Breast epithelium (tissue), 4 donors: ENCODE measurements at places on chromosomes 13 and 19. TPM values are rescaled to one million over a fixed set of nuclear protein-coding genes. Genes with fewer than 3 reads are reported as not detected.

GRCh38 chr19:55324662-55325061 lies 479 bp downstream of the TMEM150B start:
- peaks cover 5% of the 10 kb centered on the region for H3K27me3 ChIP-seq
- H3K4me3 ChIP-seq = no peak overlapping the region
- H3K4me1 ChIP-seq = no peaks in the 10 kb centered on the region
- DNase-seq = no peak
- no peaks in the 10 kb centered on the region for H3K36me3 ChIP-seq

GRCh38 chr13:98892821-98893220 lies 85.0 kb downstream of the DOCK9 start:
- DNase-seq = no peak
- H3K27me3 ChIP-seq = no peaks in the 10 kb centered on the region
- no peak overlapping the region for H3K4me3 ChIP-seq
- no peak overlapping the region for H3K27ac ChIP-seq

The RASAL3 gene
- 1.8 TPM for total RNA-seq

The RDH8 gene
- not detected for total RNA-seq

The BEST2 gene
- not detected for total RNA-seq

- H3K4me1 ChIP-seq = no peaks in the 10 kb centered on the region
- no peaks in the 10 kb centered on the region for H3K27me3 ChIP-seq
- H3K36me3 ChIP-seq = no peaks in the 10 kb centered on the region
- peak overlapping the region; percentile 22 for H3K4me3 ChIP-seq
- H3K27ac ChIP-seq = peak overlapping the region; percentile 31
Observed at GRCh38 chr13:37597477-37598025, 1.0 kb downstream of the POSTN start.

- peak overlapping the region; percentile 98 for H3K27ac ChIP-seq
- no peak overlapping the region for H3K4me3 ChIP-seq
- H3K4me1 ChIP-seq = peaks cover 40% of the 10 kb centered on the region
- H3K27me3 ChIP-seq = no peaks in the 10 kb centered on the region
- no peaks in the 10 kb centered on the region for H3K36me3 ChIP-seq
Observed at GRCh38 chr19:18481505-18482222, 40.2 kb downstream of the ELL start.

DNA sequence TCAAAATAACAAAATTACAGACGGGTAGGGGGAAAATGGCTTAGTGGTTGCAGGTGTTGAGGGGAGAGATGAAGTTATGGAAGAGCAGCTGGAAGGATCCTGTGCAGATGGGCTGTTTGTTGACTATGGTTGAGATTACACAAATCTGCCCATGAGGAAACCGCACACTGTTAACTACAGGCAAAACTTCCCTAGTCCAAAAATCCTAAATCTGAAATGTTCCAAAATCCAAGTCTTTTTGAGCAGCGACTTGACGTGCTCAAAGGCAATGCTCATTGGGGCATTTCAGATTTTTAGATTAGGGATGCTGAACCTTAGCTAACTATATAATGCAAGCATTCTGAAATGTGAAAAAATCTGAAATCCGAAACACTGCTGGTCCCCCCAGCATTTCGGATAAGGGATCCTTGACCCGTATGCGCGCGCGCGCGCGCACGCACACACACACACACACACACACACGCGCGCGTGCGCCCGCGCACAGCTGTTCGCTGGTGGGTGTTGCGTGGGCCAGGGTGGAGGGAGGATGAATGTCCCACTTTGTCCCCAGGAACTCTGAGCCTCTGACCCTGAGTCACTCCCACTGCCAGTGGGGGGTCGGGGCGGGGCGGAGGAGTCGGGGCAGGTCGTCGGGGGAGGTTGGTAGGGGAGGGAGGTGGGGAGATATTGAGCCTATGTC lies 6.8 kb downstream of the F2RL3 start:
- H3K27ac ChIP-seq = peak overlapping the region; percentile 74
- no peaks in the 10 kb centered on the region for H3K36me3 ChIP-seq
- H3K4me1 ChIP-seq = no peaks in the 10 kb centered on the region
- H3K27me3 ChIP-seq = no peaks in the 10 kb centered on the region
- H3K4me3 ChIP-seq = peak overlapping the region; percentile 62

GRCh38 chr19:50419022-50419579 lies 363 bp downstream of the SPIB start:
- DNase-seq = no peak
- H3K36me3 ChIP-seq = no peaks in the 10 kb centered on the region
- H3K4me1 ChIP-seq = no peaks in the 10 kb centered on the region
- H3K27ac ChIP-seq = no peak overlapping the region

DNA sequence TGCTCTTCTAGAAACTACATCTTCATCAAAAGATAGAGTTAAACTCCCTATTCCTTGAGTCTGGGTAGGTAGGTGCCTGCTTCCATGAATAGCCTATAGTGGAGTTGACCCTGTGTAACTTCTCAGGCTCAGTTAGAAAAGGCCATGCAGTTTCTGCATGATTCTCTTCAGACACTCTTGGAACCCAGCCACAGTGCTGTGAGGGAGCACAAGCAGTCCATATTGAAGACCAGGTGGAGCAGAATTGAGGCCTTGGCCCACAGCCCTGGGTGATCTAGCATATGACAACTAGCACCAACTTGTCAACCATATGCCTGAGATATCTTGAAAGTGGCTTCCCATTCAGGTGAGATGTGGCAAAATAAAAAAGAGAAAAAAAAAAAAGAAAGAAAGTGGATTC lies 10.3 kb upstream of the PAN3 start:
- no peaks in the 10 kb centered on the region for H3K27me3 ChIP-seq
- H3K36me3 ChIP-seq = no peaks in the 10 kb centered on the region
- no peak overlapping the region for H3K4me3 ChIP-seq

GRCh38 chr13:29931696-29932095 lies 81.3 kb upstream of the UBL3 start:
- no peak overlapping the region for H3K4me3 ChIP-seq
- no peak for DNase-seq
- no peaks in the 10 kb centered on the region for H3K4me1 ChIP-seq
- no peaks in the 10 kb centered on the region for H3K36me3 ChIP-seq

DNA sequence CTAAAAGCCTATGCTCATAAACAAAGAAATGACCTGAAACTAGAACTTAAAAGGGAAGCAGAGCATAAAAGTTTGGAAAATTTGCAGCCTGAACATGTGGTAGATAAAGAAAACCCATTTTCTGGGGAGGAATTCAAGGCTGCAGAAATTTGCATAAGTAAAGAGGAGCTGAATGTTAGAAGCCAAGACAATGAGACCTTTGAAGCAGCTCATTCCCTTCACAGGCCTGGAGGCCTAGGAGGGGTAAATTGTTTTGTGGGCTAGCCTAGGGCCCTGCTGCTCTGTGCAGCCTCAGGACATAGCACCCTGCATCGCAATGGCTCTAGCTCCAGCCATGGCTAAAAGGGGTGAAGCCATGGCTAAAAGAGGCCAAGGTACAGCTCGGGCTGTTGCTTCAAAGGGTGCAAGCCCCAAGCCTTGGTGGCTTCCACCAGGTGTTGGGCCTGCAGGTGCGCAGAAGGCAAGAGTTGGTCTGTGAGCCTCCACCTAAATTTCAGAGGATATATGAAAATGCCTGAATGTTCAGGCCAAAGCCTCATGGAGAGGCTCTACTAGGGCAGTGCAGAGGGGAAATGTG lies 38.3 kb downstream of the ZIC2 start:
- no peak overlapping the region for H3K4me3 ChIP-seq
- DNase-seq = no peak
- H3K4me1 ChIP-seq = no peaks in the 10 kb centered on the region
- no peak overlapping the region for H3K27ac ChIP-seq

GRCh38 chr19:9916719-9917118 lies 19.6 kb downstream of the OLFM2 start:
- no peaks in the 10 kb centered on the region for H3K27me3 ChIP-seq
- H3K36me3 ChIP-seq = no peaks in the 10 kb centered on the region
- no peak overlapping the region for H3K4me3 ChIP-seq
- H3K27ac ChIP-seq = no peak overlapping the region
- H3K4me1 ChIP-seq = no peaks in the 10 kb centered on the region
- no peak for DNase-seq

DNA sequence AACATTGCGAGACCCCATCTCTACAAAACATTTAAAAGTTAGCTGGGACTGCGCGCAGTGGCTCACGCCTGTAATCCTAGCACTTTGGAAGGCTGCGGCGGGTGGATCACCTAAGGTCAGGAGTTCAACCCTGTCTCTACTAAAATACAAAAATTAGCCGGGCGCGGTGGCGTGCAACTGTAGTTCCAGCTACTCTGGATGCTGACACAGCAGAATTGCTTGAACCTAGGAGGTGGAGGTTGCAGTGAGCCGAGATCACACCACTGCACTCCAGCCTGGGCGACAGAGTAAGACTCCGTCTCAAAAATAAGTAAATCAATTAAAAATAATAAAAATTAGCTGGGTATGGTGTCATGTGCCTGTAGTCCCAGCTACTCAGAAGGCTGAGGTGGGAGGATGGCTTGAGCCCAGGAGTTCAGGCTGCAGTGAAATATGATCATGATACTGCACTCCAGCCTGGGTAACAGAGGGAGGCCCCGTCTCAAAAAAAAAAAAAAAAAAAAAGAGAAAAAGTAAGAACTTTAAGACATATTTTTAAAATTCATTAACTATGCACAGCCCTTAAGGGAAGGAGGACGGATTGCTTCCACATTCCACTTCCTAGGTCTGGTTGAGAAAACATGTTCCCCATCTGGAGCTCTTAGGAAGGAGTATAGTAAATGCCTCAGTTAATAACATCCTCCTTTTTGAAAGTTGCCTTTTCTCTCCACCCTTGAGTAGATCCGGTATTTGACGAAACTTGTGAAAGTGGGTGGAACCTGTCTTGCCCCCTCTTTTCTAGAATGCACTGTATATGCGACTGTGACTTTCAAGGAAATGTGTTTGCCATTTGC lies 26.1 kb downstream of the EXOC3L2 start:
- H3K4me1 ChIP-seq = no peaks in the 10 kb centered on the region
- H3K36me3 ChIP-seq = no peaks in the 10 kb centered on the region
- no peak overlapping the region for H3K27ac ChIP-seq
- H3K4me3 ChIP-seq = no peak overlapping the region

DNA sequence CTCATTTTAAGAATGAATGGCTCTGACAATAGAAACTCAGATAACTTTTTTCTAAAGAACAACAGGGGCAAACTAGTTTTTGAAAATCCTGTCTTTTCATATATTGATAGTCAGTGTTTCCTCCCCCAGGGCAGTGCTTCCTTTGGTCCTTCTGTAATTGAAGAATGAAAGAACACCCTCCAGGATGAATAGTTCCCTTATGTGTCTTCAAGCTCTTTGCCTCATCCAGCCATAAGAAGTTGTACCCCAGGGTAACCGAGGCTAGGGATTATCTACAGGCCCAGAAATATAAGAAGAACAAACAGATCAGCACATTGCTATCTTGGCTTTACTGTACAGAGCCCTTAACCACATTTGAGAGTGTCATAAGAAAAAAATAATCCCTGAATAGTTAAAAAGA lies 12.1 kb upstream of the ERICH6B start:
- H3K27ac ChIP-seq = no peak overlapping the region
- no peaks in the 10 kb centered on the region for H3K27me3 ChIP-seq
- H3K4me3 ChIP-seq = no peak overlapping the region
- DNase-seq = no peak
- H3K4me1 ChIP-seq = no peaks in the 10 kb centered on the region

GRCh38 chr13:29810145-29810742 lies 40.2 kb downstream of the UBL3 start:
- no peak overlapping the region for H3K27ac ChIP-seq
- no peak for DNase-seq
- H3K36me3 ChIP-seq = no peaks in the 10 kb centered on the region
- no peaks in the 10 kb centered on the region for H3K4me1 ChIP-seq

The B3GNT8 gene
- 2.6 TPM for total RNA-seq

- H3K36me3 ChIP-seq = peaks cover 7% of the 10 kb centered on the region
- no peak overlapping the region for H3K4me3 ChIP-seq
- H3K27ac ChIP-seq = no peak overlapping the region
- no peak for DNase-seq
- H3K27me3 ChIP-seq = no peaks in the 10 kb centered on the region
Observed at GRCh38 chr13:72891423-72891822, 109.5 kb downstream of the PIBF1 start.

DNA sequence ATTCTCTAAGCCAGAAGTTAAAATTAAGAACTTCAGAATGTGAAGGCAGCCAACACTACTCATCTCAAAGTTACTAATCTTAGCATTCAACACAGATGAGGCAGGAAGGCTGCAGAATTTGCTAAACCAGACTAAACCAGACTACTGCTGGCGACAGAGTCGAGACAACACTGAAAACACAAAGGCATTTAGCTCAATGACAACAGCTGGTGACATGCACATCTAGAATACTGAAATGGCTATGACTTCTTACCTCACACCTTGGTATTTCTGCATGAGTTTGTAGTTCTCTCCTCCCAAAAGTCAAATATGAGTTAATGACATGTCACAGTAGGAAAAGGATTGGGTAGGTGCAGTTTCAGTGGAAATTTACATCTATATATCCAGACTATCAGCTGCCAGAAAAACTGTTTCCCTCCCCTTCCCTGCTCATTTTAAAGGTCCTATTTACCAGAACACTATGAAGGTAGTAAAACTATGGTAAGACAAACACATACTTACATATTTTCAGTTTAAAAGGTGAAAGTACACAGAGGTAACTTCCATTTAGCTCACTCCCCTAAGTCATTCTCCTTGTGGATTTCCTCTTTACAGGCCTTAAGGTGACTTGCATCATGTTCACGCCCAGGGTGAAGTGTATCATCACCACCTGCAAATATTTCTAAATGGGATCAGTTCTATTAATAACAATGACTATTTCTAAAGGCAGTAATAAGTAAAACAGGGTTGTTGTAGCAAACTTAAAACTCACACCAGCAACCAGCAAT lies 21.4 kb downstream of the FOXO1 start:
- H3K4me3 ChIP-seq = no peak overlapping the region
- no peak for DNase-seq
- H3K36me3 ChIP-seq = no peaks in the 10 kb centered on the region
- H3K4me1 ChIP-seq = peaks cover 4% of the 10 kb centered on the region
- H3K27ac ChIP-seq = peak overlapping the region; percentile 15

The KLK8 gene
- total RNA-seq = 46.2 TPM
